Natural killer cell (primary cell): ENCODE measurements at places on chromosomes 3 and 15. TPM values are rescaled to one million over a fixed set of nuclear protein-coding genes. Genes with fewer than 3 reads are reported as not detected.

DNA sequence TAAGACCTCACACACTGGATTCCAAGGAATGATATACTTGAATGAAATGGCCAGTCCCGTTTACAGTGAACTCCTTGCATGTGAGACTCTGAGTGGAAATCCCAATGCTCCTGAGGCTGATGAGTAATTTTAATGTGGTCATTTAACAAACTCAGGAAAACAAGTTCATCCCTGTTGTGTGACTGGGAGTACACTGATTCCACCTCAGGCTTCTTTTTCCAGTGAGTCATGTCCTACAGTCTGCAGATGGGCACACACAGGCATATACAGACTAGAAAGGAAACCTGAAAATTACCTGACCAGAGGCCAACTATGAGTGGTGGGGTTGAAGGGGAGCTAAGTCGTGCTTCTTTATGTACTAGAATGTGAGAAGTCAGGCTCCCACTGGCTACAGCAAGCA lies 5.8 kb downstream of the SQOR start:
- no peak for DNase-seq
- no peaks in the 10 kb centered on the region for H3K27me3 ChIP-seq
- H3K36me3 ChIP-seq: peaks cover 2% of the 10 kb centered on the region
- no peak overlapping the region for H3K4me3 ChIP-seq
- H3K27ac ChIP-seq: no peak overlapping the region

DNA sequence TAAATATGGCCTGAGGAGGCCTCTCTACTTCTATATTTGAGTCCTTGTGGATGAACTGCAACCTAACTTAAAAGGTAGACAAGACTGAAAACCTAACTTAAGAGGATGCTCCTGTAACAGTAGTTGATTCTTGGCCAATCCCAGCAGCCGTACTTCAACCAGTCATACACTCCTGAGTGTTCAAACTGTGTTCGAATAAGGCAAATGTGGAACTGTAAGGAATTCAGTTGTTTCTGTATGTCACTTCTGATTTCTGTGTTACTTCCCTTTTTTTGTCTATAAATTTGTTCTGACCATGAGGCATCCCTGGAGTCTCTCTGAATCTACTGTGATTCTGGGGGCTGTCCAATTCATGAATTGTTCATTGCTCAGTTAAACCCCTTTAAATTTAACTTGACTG lies 20.5 kb downstream of the GALK2 start:
- H3K36me3 ChIP-seq: no peaks in the 10 kb centered on the region
- no peaks in the 10 kb centered on the region for H3K27me3 ChIP-seq
- H3K27ac ChIP-seq: no peak overlapping the region
- no peaks in the 10 kb centered on the region for H3K4me1 ChIP-seq

- no peak for DNase-seq
- no peak overlapping the region for H3K4me3 ChIP-seq
- H3K4me1 ChIP-seq: no peaks in the 10 kb centered on the region
- H3K27ac ChIP-seq: no peak overlapping the region
- no peaks in the 10 kb centered on the region for H3K36me3 ChIP-seq
- peaks cover 4% of the 10 kb centered on the region for H3K27me3 ChIP-seq
Observed at GRCh38 chr3:31974471-31974870, 6.6 kb downstream of the OSBPL10 start.

The FGD5 gene
- not detected for total RNA-seq

DNA sequence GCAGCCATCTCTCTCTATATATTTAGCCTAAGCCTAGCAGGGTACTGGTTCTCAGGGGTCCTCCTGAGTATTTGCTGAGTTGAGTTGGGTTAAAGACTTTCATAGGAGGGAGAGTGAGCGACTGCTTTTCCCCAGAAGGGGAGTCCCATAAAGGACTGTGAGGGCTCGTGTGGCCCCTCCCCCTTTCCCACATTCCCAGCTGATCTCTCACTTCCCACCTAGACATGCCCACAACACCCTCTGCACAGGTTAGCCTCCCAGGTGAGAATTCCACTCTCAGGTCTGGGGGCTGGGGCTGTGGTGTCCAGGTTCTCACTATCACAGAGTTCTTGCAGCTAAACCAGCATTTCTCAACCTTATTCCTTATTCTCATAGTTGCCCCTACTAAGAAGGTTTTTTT lies 15.8 kb downstream of the EPHB1 start:
- no peaks in the 10 kb centered on the region for H3K4me1 ChIP-seq
- H3K27ac ChIP-seq: no peak overlapping the region
- H3K4me3 ChIP-seq: no peak overlapping the region

The GATA2 gene
- 8.4 TPM for total RNA-seq

- H3K27me3 ChIP-seq: no peaks in the 10 kb centered on the region
- H3K27ac ChIP-seq: no peak overlapping the region
- no peaks in the 10 kb centered on the region for H3K4me1 ChIP-seq
- peak; percentile 55 for DNase-seq
- no peak overlapping the region for H3K4me3 ChIP-seq
Observed at GRCh38 chr15:23642413-23643044, 5.1 kb downstream of the MAGEL2 start.

The VGLL3 gene
- total RNA-seq: not detected

GRCh38 chr3:114660808-114661207 lies 367.0 kb downstream of the TIGIT start:
- H3K27ac ChIP-seq: no peak overlapping the region
- H3K4me1 ChIP-seq: no peaks in the 10 kb centered on the region
- no peak overlapping the region for H3K4me3 ChIP-seq
- no peak for DNase-seq
- H3K36me3 ChIP-seq: no peaks in the 10 kb centered on the region
- H3K27me3 ChIP-seq: no peaks in the 10 kb centered on the region

The EMC7 gene
- 55.9 TPM for total RNA-seq
